Trophoblast cell (in vitro differentiated cells and primary cell): ENCODE measurements at places on chromosomes 3 and 15.

GRCh38 chr3:52400275-52400793 is 44.6 kb downstream of the SEMA3G start:
- H3K4me3 ChIP-seq, result no peak overlapping the region
- no peak overlapping the region for H3K27ac ChIP-seq
- no peaks in the 10 kb centered on the region for H3K27me3 ChIP-seq
- peaks cover 55% of the 10 kb centered on the region for H3K36me3 ChIP-seq
- peaks cover 5% of the 10 kb centered on the region for H3K4me1 ChIP-seq

GRCh38 chr15:73873889-73874511 is 636 bp downstream of the TBC1D21 start:
- no peak overlapping the region for H3K4me3 ChIP-seq
- DNase-seq, result peak; percentile 90
- no peaks in the 10 kb centered on the region for H3K27me3 ChIP-seq

DNA sequence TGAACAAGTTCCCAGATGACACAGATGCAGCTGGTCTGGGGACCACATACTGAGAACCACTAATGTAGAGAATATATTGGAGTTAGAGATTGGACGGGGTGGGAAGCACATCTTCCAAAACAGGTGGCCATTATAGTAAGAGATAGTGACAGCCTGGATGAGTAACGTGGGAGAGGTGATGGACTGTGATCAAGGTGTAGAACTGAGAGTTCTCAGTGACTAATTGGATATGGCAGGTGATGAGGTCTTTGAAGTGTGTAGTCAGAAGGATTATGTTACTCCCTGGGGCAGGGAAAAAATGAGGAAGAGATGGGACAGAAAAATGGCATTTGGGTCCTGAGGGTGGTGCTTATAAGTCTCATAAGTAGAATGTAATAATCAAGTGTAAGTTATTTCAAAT is 66.6 kb downstream of the KCNMB2 start:
- H3K27me3 ChIP-seq, result no peaks in the 10 kb centered on the region
- H3K4me3 ChIP-seq, result no peak overlapping the region
- DNase-seq, result no peak
- H3K4me1 ChIP-seq, result no peaks in the 10 kb centered on the region
- H3K27ac ChIP-seq, result no peak overlapping the region
- H3K36me3 ChIP-seq, result no peaks in the 10 kb centered on the region

DNA sequence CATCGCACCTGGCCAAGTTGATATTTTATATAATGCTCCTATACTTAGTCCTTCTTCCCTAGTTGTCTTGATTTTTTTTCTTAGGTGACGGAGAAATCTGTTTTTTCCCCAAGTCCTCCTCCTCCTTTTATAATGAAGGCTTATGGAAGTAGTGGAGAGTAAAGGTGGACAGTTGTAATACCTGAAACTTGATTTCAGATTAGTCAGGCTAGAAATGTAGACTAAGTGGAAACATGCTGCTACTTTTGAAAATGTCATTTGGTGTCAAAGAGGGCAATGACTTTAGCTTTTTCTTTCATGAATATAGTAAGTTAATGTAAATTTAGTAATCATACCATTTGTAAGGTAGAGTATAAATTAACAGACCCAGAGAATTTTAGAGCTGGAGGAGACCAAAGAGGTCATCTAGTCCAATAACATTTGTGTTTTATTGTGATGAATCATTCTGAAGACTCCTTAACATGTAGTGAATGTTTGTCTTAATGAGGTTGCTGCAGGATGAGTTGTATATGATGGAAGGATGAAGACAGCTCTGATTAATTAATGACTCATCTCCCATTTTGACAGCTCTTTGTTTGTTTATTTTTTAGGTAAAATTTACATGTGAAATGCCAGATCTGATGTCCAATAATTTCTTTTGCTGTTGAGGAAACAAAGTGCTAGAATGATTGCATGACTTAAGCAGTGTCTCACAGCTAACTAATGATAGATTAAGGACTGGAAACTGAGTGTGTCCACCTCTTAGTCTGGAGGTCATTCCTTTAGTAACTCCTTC is 8.7 kb downstream of the CTDSPL2 start:
- peaks cover 11% of the 10 kb centered on the region for H3K36me3 ChIP-seq
- no peak overlapping the region for H3K27ac ChIP-seq
- no peak overlapping the region for H3K4me3 ChIP-seq
- DNase-seq, result no peak
- no peaks in the 10 kb centered on the region for H3K27me3 ChIP-seq
- peaks cover 2% of the 10 kb centered on the region for H3K4me1 ChIP-seq

- H3K4me1 ChIP-seq, result no peaks in the 10 kb centered on the region
- no peak overlapping the region for H3K4me3 ChIP-seq
- H3K27me3 ChIP-seq, result no peaks in the 10 kb centered on the region
- no peak for DNase-seq
These were observed 95.2 kb downstream of the CLDN1 start for GRCh38 chr3:190227064-190227463.

GRCh38 chr3:136658946-136659682 is 93.1 kb downstream of the STAG1 start:
- H3K4me3 ChIP-seq, result no peak overlapping the region
- no peaks in the 10 kb centered on the region for H3K36me3 ChIP-seq
- H3K27ac ChIP-seq, result no peak overlapping the region
- no peaks in the 10 kb centered on the region for H3K27me3 ChIP-seq

GRCh38 chr3:97960993-97961766 is 11.1 kb downstream of the RIOX2 start:
- DNase-seq, result no peak
- H3K27me3 ChIP-seq, result no peaks in the 10 kb centered on the region
- H3K27ac ChIP-seq, result no peak overlapping the region
- peaks cover 6% of the 10 kb centered on the region for H3K4me1 ChIP-seq
- H3K4me3 ChIP-seq, result no peak overlapping the region

DNA sequence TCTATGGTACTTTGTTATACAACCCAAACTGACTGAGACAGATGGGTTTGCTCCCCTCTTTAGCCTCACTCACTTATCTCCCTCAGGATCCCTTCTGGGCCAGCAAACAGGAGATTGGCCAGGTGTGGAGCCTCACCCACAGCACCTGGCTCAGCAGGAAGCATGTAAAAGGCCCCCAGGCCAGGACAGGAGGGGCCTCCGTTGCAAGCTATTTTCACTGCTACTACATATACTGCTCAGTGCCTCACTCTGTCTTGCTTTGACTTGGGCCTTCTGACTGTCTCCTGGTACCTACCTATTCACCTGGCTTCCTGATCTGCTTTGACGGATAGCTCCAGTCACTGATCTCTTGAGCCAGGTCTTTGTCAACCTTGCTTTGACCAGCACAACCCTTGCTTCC is 20.4 kb upstream of the TPM1 start:
- H3K27me3 ChIP-seq, result no peaks in the 10 kb centered on the region
- H3K36me3 ChIP-seq, result no peaks in the 10 kb centered on the region
- DNase-seq, result peak; percentile 77
- H3K27ac ChIP-seq, result peak overlapping the region; percentile 28

GRCh38 chr3:14511623-14512280 is 28.4 kb downstream of the GRIP2 start:
- DNase-seq, result no peak
- H3K27me3 ChIP-seq, result no peaks in the 10 kb centered on the region
- no peaks in the 10 kb centered on the region for H3K36me3 ChIP-seq
- H3K4me1 ChIP-seq, result no peaks in the 10 kb centered on the region
- H3K4me3 ChIP-seq, result no peak overlapping the region

- H3K4me3 ChIP-seq, result no peak overlapping the region
- DNase-seq, result no peak
- no peaks in the 10 kb centered on the region for H3K36me3 ChIP-seq
- no peaks in the 10 kb centered on the region for H3K4me1 ChIP-seq
- no peak overlapping the region for H3K27ac ChIP-seq
These were observed 227.8 kb downstream of the UBE2E2 start for GRCh38 chr3:23430781-23431398.

GRCh38 chr3:5657106-5657505 is 469.6 kb downstream of the EDEM1 start:
- H3K36me3 ChIP-seq, result no peaks in the 10 kb centered on the region
- DNase-seq, result peak; percentile 23
- H3K27ac ChIP-seq, result no peak overlapping the region
- peaks cover 2% of the 10 kb centered on the region for H3K4me1 ChIP-seq

DNA sequence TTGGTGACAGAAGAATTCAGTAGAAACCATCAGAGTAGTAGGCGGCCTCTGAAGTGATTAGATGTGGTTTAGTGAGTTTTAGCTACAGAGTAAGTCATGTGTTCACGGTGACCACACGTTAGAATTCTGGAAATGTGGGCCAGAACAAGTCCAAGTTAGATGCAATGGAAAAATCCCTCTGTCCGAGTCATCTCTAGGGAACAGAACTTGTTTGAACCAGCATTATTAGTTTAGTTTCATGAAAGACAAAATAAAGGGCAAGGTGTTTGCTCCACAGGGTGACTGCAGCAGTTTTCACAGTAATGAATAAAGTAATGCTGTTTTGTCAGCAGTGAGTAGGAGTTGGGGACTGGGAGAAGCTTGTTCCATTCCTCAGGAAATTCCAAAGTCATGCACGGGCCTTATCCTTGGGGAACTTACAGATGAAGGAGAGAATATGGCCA is 100.2 kb downstream of the CGNL1 start:
- no peak overlapping the region for H3K4me3 ChIP-seq
- H3K27ac ChIP-seq, result no peak overlapping the region
- H3K27me3 ChIP-seq, result no peaks in the 10 kb centered on the region
- peaks cover 11% of the 10 kb centered on the region for H3K4me1 ChIP-seq

- H3K4me1 ChIP-seq, result peaks cover 4% of the 10 kb centered on the region
- no peak overlapping the region for H3K27ac ChIP-seq
- DNase-seq, result no peak
- H3K36me3 ChIP-seq, result no peaks in the 10 kb centered on the region
These were observed 19.1 kb upstream of the DNAAF4 start for GRCh38 chr15:55527150-55527549.

- no peaks in the 10 kb centered on the region for H3K27me3 ChIP-seq
- H3K27ac ChIP-seq, result no peak overlapping the region
- peaks cover 25% of the 10 kb centered on the region for H3K4me1 ChIP-seq
- H3K4me3 ChIP-seq, result no peak overlapping the region
- no peaks in the 10 kb centered on the region for H3K36me3 ChIP-seq
These were observed 1.7 kb downstream of the CCDC9B start for GRCh38 chr15:40338921-40339620.

DNA sequence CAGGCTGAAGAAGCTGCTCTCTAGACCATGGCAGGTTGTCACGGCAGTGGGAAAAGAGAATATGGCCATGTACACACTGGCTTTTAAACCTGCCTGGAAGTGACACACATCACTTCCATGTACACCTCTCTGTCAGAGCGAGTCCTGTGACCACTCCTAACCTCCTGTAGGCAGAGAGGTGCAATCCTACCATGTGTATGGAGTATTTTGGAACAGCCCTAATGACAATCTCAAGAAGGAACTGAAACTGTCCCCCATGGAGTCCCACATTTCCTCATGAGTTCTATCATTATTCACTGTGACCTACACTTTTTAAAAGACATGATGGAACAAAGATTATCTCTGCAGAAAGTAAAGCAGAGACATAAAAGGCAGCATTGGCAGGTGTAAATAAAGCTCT is 153.4 kb upstream of the PFN2 start:
- H3K27me3 ChIP-seq, result no peaks in the 10 kb centered on the region
- H3K27ac ChIP-seq, result no peak overlapping the region
- H3K36me3 ChIP-seq, result no peaks in the 10 kb centered on the region
- H3K4me3 ChIP-seq, result no peak overlapping the region

DNA sequence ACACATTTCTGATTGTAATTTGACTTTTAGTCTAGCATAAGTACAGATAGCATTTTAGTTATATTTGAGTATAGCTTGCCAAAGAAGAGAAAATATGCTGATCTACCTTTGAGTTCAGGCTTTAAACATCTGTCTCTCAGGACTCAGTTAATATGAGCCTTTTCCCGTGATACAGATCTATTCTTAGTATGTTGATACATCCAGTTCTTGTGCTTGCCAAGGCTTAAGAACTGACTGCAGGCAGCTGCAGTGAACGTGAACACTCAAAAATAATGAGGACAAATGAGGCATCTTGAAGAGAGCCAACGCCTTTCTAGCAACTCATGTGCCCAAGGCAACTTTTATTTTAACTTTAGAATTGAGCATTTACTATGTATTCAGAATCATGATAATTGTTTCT is 325.5 kb downstream of the SI start:
- no peaks in the 10 kb centered on the region for H3K27me3 ChIP-seq
- no peak for DNase-seq

DNA sequence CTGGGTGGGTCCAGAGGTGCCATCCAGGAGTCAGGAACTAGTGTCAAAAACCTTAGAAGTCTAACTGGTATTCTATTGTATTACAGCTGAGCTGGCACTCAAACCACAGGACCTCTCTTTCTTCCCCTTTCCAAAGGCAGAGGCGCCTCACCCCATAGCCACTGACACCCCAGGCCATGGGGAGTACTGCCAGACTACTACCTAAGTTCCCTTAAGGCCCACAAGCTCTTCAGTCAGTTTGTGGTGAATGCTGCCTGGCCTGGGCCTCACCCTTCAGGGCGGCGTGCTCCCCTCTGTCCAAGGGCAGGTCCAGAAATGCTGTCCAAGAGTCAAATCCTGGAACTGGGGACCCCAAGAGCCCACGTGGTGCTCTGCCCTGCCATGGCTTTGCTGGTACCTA is 43.0 kb upstream of the FGF7 start:
- no peak for DNase-seq
- H3K27ac ChIP-seq, result no peak overlapping the region
- no peaks in the 10 kb centered on the region for H3K36me3 ChIP-seq
- no peaks in the 10 kb centered on the region for H3K4me1 ChIP-seq

DNA sequence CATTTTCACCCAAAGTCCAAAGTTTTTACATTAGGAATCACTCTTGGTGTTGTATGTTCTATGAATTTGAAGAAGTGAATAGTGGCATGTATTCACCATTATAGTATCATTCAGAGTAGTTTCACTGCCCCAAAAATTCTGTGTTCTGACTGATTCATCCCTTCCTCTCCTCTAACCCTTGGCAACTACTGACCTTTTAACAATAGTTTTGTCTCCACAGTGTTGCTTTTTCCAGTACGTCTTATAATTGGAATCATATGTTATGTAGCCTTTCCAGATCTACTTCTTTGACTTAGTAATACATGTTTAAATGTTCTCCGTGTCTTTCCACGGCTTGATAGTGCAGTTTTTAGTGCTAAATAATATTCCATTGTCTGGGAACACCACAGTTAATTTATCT is 379.0 kb upstream of the SGO1 start:
- no peak for DNase-seq
- H3K36me3 ChIP-seq, result no peaks in the 10 kb centered on the region
- no peaks in the 10 kb centered on the region for H3K27me3 ChIP-seq
- H3K4me1 ChIP-seq, result peaks cover 2% of the 10 kb centered on the region

DNA sequence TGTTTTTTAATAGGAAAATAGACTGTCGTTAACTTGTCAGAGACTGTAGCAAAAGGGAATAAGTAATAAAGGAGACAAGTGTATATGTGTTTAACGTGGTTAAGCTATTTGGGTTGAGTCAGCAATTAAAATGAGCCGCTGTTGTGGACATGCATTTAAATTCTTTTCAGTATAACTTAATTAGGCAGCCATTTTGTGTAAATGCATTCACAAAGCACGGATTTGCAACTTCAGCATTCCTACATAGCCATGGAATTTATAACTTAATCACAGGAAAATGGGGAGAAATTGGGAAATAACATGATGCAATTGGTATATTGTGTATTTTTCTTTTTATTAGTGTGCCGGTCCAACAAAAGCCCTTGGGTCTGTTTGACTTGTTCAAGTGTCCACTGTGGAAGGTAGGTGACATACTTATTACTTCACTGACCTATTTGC is 27.9 kb downstream of the USP3 start:
- no peak for DNase-seq
- H3K27me3 ChIP-seq, result no peaks in the 10 kb centered on the region
- no peak overlapping the region for H3K4me3 ChIP-seq
- no peaks in the 10 kb centered on the region for H3K36me3 ChIP-seq
- H3K27ac ChIP-seq, result no peak overlapping the region

GRCh38 chr15:26887926-26888666 is 21.2 kb downstream of the GABRA5 start:
- no peaks in the 10 kb centered on the region for H3K27me3 ChIP-seq
- H3K36me3 ChIP-seq, result no peaks in the 10 kb centered on the region
- H3K27ac ChIP-seq, result no peak overlapping the region
- DNase-seq, result no peak
- no peak overlapping the region for H3K4me3 ChIP-seq
